AG08395 (cell line): ENCODE measurements at places on chromosomes 6 and 20.

DNA sequence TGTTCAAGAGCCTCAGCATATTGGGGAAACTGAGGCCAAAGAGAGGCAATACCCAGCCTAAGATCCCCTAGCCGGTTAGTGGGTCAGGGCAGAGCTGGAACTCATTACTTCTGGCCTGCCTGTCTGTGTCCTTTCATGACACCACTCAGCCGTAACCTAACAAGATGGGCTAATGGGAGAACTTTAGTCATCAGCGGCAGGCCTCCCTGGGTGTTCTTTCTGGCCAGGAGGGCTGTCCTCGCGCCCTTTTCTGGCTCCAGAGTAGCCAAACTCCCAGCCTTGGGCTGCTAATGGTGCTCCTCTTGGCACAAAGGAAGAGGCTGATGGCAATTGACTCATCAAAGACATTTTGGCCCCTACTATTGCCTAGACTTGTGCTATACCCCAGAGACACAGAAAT lies 76.6 kb downstream of the NCR2 start:
- DNase-seq, result peak; percentile 42

DNA sequence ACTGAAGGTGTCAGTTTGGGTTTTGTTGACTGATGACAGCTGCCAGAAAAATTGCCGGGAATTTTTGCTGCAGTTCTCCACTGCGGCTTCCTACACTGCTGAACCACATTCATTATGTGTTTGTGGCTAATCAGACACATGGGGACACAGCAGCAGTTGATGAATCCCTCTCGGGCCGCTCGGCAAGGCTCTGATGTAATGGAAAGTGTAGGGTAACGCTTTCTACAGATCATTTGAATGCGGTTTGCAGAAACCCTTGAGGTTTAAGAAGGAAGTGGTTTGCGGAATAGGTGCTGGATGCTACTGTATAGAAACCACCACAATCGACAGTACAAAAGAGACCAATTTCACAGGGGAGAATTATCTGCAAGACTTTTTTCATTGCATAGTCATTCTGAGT lies 138.7 kb upstream of the SASH1 start:
- peak; percentile 57 for DNase-seq

DNA sequence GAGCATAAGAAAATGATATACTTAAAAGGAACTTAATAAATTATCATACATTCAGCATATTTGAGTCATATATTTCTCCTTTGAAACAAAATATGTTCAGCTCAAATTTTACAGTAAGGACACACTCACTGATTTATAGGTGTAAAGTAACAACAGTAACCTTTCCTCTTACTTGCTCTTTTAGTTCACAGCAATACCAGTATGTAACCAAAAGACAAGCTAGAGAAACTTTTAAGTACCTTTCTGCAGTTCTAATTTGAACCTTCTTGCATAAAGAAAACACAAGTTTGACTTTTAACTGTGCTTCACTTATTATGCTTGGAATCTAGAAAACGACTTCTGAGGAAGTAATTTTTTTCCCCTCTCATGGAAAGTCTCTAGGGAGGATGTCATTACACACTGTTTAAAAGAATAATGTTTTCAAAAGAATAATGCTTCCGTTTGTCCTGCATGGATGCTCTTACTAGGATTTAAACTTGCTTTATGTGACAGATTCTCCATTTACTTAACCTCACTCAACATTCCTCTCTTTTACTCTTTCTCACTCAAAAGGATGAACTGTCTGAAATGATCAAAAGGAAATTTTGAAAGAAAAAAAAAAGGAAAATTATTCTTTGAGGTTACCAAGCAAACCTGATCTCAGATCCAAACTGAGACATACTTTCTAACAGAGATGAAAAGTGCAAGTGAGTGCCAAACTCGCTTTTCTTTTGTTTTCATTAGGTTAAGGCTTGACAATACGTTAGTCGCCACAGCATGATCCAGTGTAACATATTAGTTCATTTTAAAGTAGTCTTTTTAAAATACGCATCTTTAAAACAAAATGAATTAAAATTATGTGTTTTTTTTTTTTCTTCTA lies 22.4 kb upstream of the CALHM6 start:
- no peak for DNase-seq

GRCh38 chr6:43749461-43749860 lies 20.6 kb upstream of the VEGFA start:
- DNase-seq, result no peak

DNA sequence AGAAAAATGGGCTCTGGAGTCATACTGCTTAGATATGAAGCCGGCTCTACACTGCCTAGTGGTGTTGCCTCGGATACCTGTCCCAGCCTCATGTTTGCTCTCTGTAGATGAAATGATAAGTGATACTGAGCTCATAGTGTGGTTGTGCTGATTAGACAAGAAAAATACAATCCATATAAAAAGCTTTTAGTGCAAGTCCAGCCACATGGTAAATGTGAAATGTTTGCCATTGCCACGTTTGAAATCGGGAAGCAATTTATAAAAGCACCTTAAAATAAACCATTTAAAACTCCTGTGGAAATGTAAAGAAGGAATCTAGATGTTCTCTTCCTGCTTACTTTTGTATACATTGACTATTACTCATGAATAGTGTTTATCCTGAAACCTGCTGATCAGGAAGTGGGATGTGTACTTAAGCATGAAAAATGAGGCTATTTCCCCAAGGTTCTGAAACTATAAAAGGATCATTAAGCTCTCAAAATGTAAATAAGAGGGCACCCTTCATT lies 13.1 kb upstream of the PBOV1 start:
- no peak for DNase-seq

- no peak for DNase-seq
Measured at GRCh38 chr6:114049367-114049966, 78.5 kb upstream of the HDAC2 start.

GRCh38 chr6:150176152-150176551 lies 33.3 kb downstream of the PPP1R14C start:
- DNase-seq, result no peak

DNA sequence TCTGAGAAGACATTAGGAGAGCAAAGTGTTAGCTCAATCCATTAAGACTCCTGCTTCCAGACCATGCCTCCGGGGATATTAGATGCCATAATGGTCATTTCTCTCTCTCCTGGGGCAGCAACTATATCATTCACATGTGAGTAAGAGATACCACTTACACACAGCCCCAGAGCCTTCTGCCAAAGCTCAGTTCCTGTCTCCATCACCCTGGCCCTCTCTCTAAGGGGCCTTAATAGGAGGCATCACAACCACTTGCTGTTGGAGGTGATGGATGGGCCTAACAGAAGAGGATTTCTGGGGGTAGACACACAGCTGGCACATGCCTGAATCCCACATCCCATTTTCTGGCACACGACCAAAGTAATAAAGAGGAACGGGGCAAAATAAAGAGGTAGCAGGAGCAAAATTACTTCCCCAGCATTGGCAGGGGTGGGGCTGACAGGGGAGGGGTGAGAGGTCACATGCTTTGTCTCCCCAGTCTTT lies 34.0 kb upstream of the VSTM2L start:
- DNase-seq, result no peak

GRCh38 chr6:132749111-132749510 lies 8.6 kb downstream of the VNN2 start:
- DNase-seq, result no peak

DNA sequence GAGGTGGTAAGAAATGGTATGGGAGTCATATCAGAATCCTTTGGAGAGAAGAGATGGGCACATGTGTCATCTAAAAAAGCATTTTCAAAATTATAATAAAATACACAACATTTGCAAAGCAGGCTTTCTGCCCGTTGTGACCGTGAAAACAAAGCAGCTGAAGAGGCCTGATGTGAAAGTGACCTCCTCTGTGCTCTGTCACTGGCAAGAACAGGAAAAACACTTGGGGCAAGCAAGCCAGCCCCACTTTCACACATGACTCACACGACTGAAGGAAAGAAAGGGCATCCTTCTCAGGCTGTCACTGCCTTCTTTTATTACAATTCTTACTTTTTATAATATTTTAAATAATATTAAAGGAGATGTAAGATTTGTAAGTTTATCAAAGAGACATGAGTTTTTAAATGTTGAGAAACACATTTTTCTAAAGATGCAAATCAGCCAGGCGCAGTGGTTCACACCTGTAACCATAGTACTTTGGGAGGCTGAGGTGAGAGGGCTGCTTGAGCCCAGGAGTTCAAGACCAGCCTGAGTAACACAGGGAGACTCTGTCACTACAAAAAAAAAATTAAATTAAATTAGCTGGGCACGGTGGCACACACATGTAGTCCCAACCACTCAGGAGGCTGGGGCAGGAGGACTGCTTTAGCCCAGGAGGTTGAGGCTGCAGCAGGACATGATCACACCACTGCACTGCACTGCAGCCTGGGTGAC lies 143.7 kb downstream of the BTBD9 start:
- DNase-seq, result no peak

- DNase-seq, result no peak
Measured at GRCh38 chr6:35443341-35444030, 8.7 kb upstream of the FANCE start.

DNA sequence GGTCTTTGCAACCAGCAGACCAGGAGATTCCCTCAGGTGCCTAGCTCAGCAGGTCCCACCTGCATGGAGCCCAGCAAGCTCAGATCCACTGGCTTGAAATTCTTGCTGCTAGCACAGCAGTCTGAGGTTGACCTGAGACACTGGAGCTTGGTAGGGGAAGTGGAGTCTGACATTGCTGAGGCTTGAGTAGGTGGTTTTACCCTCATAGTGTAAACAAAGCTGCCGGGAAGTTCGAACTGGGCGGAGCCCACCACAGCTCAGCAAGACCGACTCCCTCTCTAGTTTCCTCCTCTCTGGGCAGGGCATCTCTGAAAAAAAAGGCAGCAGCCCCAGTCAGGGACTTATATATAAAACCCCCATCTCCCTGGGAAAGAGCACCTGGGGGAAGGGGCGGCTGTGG lies 34.3 kb downstream of the PRSS35 start:
- DNase-seq, result no peak

GRCh38 chr20:15814911-15815310 lies 758.3 kb downstream of the KIF16B start:
- peak; percentile 46 for DNase-seq

GRCh38 chr6:16684195-16684689 lies 77.0 kb downstream of the ATXN1 start:
- DNase-seq, result no peak

DNA sequence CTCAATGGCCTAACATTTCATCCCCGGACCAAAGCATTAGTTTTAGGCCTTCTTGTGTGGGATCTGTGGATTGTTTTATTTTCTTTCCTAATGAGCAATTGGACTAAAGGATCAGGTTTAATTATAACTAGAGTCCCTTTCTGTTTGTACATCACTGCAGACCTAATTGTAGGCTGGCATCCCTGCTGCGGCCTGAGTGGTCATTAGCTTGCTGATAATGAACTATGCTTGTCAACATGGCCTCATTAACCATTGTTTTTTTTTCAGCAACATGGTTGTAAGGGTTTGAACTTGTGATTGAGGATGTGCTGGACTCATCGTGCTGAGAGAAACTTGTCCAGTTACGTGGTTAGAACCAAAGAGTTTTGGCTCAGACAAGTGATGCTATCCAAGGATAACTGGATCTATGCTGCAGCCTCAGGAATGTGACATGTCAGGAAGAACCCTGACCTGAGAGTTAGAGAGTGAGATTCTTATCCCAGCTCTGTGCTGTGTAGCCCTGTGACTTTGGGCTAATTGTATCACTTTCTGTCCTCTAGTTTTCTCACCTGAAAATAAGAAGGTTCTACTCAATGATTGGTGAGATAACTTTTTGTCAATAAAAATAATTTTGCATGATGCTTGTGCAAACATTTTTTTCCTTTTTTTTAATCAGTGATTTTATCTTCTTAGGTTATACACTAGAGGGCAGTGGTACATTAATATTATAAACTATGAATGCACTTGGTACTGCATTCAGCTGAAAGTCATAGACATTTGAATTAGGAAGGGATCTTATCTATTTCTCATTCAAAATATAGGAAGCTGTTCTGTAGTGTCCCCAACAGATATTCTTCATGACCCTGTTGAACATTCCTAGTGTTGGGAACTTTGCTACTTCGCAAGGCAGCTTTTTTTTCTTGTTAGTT lies 140.9 kb downstream of the RNF144B start:
- DNase-seq, result peak; percentile 41

DNA sequence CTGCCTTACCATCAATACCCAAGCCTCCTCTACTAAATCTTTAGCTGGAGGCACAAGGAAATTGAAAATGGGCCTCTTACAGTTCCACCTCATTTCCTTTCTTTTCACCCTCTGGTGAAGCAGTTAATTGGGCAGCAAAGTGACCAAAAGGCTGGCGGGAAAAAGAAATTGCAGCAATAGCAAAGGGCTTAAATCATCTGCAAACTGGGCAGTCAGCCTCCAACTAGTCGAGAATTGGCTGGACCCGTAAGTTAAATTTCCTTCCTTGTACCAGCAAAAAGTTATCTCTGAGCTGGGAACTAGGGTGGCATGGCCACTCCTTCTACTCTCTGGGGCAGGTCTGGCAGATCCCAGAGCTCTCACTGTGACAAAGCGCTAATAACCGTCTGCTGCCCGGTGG lies 33.5 kb downstream of the GHRH start:
- peak; percentile 21 for DNase-seq

DNA sequence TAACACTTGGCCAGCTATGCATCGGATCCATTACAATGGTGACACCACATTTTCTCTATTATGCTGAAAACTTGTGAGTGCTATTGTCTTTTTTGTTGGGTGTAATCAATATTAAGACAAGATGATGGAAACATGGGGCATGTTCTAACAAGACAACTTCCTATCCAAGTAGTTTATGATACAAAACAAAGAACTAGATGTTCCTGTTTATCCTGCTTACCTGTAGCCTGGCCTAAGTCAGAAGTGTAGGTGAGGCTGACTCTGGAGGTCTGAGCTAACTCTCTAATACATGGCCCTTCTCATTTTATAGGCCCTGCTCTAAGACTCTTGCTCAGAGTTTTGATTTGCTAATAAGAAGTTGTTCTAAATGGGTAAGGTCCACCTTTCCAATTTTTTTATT lies 242.4 kb upstream of the STXBP5 start:
- DNase-seq, result no peak

DNA sequence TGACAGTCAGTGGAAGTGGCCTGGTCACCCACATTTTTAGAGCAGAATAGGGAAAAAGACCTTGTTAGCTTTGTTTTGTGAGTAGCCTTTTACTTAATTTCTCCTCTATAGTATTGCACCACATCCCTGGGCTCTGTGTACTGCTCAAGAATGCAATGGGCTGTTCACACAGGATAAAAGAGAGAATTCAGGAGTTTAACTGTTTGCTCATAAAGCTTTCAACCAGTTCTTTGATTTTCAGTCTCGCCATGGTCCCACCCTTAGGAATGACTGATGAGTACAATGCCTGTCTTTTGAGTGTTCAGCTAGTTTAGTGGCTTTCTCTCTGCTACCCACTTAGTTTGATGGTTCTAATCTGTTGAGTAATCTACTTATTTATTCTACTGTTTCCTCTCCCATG lies 129.7 kb downstream of the PLG start:
- no peak for DNase-seq

DNA sequence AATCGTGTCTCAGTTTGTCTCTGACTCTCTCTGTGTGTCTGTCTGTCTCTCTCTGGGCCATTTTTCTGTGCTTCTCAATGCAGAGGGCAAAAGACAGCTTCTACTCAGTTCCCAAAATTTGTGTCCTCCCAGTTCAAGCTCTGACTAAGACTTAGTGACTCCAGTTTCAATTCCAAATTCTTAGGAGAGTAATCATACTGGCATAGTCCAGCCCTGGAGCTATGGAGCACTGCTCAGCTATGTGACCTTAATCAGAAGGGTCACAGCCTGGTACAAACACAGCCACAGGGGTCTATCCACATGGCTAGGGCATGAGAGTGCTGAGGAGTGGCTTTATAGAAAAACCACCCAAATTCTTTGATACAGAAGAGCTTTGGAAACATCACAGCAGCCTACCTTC lies 91.9 kb downstream of the FOXF2 start:
- peak; percentile 92 for DNase-seq

- DNase-seq, result no peak
Measured at GRCh38 chr6:109323241-109323640, 59.0 kb downstream of the CD164 start.
